ENCODE measurements at places on chromosomes 7 and 10.

GRCh38 chr7:20785157-20786048 lies 1.3 kb downstream of the SP8 start:
- peak; percentile 63 for DNase-seq

GRCh38 chr10:48842231-48842630 lies 97.4 kb downstream of the LRRC18 start:
- no peak for DNase-seq

GRCh38 chr7:15801551-15801950 lies 115.1 kb upstream of the MEOX2 start:
- peak; percentile 78 for DNase-seq

DNA sequence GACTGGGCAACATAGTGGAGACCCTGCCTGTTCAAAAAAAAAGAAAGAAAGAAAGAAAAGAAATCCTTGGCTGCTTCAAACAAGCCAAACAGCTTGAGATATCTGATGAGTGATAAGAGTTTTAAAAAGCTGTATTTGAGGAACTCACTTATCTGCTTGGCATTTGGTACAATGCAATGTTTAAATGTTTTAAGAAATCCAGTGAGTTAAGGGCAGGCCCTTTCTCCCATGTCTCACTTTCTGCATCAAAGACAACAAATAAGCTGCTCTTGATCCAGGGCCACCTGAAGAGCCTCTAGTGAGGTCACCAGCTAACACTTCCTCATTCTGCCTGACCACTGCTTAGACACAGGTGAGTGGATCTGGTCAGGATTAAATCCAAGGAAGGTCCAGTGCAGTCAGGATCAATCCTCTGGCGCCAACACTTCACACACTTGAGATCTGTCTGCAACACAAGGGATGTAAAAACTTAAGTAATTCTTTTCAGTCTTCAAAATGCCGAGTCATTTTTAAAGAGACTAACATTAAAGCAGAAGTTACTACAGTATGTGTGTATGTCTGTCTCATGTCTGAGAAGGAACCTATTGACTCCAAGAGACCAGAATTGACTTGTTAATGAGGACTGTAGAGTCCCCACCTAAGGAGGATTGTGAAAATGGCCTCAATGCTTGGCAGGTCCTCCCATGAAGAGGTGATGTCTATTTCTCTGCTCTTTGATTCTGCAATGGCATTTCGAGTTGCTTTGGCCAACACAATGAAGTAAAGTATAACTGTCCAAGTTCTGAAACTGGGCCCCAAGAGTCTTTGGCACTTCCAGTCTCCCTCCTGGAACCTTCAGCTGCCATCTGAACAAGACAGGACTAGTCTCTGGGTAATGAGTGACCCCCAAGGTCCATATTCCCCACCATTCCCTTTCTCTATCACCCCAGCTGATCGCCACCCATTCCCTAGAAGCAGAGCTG lies 43.1 kb downstream of the CREB3L2 start:
- DNase-seq, result no peak

- DNase-seq, result no peak
Observed at GRCh38 chr7:32335107-32335506, 155.1 kb downstream of the LSM5 start.

DNA sequence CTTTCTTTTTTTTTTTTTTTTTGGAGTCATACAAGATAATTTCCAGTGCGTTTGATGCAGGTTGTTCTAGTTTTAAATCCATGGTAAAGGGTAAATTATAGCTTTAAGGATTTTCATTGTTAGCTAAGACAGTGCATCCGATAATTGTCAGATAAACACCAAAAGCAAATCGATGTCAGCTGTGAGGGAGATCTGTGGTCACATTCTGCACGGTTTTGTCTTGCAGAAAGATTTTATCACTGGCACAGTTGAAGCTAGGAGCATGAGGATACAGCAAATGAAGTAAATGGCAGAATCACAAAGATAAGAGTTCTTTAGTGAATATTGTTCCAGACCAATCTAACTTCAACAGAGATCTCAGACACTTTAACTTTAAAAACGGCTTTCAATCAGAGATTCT lies 648.8 kb upstream of the COBL start:
- DNase-seq, result no peak

Data from astrocyte of the hippocampus (primary cell).